ENCODE measurements at places on chromosomes 11 and 22.

GRCh38 chr11:126743628-126744027, 256.9 kb downstream of the KIRREL3 start:
- DNase-seq = no peak

GRCh38 chr22:32574958-32575910, 100.6 kb downstream of the FBXO7 start:
- DNase-seq = no peak

DNA sequence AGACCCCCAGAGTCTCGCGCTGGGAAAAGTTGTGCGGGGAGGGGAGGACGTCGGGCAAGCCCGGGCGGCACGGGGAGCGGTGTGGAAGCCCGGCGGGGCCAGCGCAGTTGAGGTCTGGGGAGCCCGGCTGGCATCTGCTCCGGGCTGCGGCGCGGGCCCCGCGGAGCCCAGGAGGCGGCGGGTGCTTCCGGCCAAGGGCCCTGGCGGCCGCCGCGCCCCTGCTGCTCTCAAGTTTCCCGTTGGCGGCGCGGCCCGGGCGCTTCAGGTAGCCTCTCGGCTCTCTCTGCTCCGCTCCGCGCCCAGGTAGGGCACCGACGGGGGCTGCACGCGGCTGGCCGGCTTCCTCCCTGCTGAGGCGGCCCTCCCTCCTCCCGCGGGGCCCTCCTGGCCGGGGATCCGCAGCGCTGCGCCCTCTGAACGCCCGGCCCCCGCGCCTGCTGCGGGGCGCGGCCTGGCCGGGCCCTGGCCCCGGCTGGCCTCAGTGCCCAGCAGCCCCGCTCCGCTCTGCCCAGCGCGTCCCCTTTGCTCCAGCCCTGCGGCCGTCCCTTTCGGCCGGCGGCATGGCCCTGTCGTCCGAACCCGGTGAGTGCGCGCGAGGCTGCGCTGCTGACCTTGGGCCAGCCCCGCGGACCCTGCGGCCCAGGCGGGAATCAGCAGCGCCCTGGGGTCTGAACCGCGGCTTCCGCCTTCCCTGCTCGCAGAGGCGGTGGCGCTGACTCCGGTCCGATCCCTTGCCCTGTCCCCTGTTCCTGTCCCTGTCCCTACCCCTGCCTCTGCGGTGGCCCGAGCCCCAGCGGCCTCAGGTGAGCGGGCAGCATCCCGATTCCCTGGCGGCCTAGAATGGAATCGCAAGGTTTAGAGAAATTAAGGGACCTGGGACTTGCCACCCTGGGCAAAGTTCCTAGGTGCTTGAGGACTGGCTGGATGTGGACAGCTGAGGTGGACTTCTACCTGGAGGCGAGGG, 4.3 kb upstream of the AMPD3 start:
- DNase-seq = peak; percentile 50

DNA sequence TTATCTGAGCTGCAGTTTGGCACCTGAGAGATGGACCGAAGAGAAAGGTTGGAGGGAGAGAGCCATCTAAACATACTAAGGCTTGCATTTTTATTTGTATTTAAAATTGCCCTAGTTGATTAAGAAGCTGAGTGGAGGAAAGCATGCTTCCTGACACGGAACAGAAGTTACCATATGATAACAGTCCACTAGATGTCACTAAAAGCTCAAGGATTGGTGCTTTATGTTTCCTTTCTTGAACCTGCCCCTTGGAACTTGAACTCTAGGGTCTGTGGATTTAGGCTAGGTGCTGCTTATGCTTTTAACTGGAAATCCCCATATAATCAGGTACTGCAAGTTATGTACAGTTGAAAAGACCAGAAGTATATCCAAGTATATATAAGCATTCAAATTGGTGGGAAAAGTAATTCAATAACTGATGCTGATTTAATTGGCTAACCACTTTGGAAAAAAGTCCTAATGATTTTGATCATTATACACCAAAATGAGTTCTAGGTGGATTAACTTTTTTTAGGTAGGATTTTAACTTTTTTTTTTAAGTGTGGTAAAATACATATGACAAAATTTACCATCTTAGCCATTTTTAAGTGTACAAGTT, 9.5 kb downstream of the RBMXL2 start:
- DNase-seq = peak; percentile 71

GRCh38 chr22:50169774-50170341, 673 bp upstream of the PANX2 start:
- no peak for DNase-seq

GRCh38 chr11:35515224-35515623, 10.2 kb downstream of the PAMR1 start:
- DNase-seq = no peak

DNA sequence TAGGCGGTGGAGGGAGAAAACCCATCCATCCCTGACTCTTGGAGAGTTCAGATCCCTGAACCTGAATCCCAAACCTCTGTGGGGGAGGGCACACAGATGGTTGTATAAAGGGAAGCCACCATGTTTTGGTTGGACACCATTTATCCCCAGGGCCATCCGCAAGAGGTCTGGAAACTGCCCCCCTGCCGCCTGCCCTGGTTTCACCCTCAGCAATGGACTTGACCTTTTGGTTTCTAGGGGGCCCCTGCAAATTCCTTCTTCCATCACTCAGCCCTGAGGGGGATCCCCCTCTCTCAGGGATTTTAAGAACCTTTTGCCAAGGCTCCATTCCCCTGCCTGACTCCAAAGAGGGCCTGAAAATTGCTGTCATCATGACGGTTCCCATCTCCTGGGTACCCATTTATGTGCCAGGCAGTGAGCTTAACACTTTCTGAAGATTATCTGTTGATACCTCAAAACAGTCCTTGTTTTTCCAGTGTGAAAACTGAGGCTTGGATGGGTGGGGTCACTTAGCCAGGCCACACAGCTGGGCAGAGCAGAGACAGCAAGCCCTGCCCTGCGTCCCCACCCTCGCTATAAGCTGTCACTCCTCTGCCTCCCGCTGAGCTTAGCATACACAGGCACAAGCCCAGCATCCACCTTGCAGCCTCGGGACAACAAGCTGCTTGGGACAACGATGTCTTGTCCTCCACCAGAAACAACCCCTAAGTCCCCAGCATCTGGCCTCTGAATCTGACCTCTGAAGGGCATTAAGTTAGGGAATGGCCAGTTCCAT, 33.2 kb upstream of the CRYBB3 start:
- DNase-seq = no peak

DNA sequence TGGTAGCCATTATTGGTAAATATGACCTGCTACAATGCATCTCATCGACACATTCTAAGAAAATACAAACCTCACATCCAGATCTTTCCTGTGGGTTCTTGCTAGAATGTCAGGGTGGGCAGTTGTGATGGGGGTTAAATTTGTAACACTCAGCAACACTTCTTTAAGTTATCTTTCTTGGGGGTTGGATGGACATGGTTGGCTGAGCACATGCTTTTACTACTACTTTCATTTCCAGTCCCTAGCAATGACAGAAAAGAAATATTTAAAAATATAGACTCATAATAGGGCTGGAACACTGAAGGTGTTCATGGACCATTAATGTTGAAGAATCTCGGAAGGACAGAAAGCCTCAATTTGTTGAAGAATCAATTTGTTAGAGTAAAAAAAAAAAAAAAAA, 57.6 kb downstream of the APOL3 start:
- no peak for DNase-seq

DNA sequence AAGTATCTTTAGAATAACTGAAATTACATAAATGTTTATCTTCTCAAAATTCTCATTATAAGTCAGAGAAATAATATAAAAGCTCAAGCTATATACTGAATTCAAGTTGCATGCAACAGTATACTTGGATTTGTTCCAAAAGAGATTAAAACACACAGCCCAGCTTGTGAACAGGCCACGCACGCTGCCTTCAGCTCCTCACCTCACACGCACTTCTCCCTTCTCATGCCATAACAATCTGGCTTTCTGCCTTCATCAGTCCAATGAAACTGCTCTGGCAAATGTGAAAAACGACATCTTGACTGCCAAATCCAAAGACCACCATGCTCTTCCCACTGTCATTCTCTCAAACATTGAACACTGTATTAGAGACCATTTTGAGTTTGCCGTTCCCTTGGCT, 22.1 kb downstream of the ATP6V1E1 start:
- DNase-seq = peak; percentile 21

GRCh38 chr11:11164334-11164690, 188.7 kb downstream of the CSNK2A3 start:
- DNase-seq = no peak

DNA sequence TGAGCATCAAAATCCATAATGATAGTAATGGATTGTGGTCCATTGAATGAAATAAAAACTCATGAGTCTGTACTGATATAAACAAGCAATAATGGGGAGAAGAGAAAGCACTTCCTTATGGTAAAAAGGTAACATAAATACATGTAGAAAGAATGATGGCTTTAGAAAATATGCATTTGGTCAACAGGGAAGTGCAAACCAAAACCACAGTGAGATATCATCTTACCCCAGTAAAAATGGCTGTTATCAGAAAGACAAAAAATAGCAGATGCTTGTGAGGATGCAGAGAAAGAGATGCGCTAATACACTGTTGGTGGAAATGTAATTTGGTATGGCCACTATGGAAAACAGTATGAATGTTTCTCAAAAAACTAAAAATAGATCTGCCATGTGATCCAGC, 6.9 kb upstream of the MMP20 start:
- DNase-seq = no peak

DNA sequence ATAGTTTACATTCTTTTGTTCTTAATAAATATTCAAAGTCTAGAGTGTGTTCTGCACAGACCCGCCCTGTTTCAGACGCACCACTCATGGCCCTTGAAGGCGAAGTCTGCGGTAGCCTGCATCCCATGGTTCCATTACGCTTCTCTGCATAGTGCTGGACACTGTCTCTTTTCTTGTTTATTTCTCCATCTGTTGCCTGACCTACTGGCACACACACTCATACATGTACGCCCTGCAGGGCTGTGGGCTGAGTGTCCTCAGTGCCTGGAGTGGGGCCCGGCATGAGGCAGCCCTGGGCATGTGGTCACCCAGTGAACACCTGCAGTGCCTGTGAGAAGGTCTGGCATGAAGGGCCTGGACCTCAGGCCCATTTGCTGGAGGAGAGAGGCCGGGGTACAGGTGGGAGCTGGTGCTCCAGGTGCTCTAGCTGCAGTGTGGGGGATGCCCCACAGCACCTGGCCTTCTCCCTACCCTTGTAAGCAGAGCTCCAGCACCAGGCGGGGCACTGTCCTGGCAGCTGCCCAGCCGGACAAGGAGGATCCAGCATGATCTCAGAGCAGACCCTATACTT, 404.1 kb downstream of the TBC1D22A start:
- peak; percentile 91 for DNase-seq

- no peak for DNase-seq
Measured at GRCh38 chr22:43198936-43199335, 12.0 kb upstream of the TTLL12 start.

DNA sequence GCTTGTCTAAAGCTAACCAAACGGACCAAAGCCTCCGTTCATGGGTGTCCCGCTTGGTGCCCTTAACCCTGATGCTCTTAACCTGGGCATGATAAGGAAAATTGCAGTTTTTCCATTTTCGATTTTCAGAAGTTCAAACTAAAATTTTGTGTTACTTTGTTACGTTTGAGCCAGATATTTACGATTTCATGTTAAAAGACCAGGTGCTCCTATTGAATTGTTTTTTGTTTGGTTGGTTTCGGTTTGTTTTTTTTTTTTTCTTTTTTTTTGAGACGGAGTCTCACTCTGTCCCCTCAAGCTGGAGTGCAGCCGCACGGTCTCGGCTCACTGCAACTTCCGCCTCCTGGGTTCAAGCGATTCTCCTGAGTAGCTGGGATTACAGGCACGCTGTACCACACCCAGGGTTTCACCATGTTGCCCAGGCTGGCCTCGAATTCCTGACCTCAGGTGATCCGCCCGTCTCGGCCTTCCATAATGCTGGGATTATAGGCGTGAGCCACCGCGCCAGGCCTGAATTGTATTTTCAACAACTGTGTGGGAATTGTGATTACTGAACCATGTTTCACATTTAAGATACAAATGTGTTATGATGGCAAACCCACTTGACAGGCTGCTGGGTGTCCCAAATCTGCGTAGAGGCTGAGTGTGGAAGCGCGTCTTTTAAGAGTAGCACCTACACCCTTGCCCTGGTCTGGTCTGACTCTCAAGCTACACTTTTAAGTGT, 864 bp upstream of the USP28 start:
- DNase-seq = no peak

GRCh38 chr11:79400206-79400605, 40.6 kb downstream of the TENM4 start:
- no peak for DNase-seq

DNA sequence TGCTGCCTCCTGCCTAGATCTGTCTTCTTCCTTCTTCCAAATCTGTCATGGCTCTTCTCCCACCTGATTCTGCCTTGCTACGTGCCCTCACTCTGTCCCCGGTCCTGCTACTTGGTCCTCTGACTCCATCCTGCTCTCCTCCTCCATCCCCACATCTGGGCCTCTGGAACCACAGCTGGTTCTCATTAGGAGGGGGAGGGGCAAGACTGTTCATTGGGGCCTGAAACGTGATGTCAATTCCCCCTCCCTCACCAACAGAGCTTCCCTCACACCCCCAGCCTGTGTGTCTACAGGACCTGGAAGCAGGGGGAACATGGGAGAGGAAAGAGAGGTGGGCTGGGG, 9.1 kb downstream of the DCHS1 start:
- DNase-seq = no peak

Data from cerebellar cortex (tissue), 1 donor.